ENCODE measurements at places on chromosomes 5 and 9.

- no peak for DNase-seq
Measured at GRCh38 chr9:28215536-28216299, 642.4 kb upstream of the C9orf72 start.

- DNase-seq = no peak
Measured at GRCh38 chr5:109946610-109947009, 256.9 kb downstream of the MAN2A1 start.

GRCh38 chr5:98328015-98328414, 445.4 kb upstream of the RGMB start:
- no peak for DNase-seq

DNA sequence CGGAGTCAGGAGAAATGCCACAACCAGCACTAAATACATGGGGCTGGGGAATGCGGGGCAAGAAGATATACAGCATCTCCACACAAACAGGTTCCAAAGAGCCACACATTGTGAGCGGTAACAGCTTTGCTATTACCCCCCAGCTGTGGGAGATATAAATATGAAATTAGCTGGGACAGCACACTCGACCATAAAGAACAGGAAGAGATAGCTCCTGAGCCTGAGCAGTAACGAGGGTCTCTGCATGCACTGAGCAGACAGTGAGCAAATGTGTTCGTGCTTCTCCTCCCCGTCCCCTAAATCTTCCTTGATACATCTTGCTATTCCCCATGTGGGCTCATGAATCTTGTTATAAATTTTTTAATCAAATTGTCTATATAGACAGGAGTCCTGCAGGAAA, 53.1 kb downstream of the ADAMTS2 start:
- DNase-seq = no peak
